Activated T-helper 1 cell treated with anti-CD3 and anti-CD28 coated beads, Interleukin-2, amount 50 U/mL, for 16 hours (primary cell): ENCODE measurements at places on chromosomes 12 and 14.

DNA sequence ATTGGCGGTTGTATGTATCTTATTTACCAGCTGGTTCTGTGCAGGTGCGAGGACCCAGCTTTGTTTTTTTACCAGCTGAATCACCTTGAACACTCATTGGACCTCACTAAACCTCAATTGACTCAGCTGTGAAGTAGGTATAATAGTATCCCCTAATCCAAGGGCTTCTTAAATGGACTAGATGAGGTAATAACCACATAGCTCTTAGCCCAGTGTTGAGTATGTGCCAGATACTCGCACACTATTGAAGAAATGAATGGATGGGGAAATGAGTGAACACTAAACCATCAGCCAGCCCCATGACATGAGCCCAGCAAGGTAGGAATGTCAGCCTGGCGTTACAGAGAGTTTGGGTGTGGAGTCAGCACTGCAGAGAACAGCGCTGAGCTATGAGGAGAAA, 79.7 kb downstream of the RIMBP2 start:
- DNase-seq = no peak

- no peak for DNase-seq
These were observed 109.5 kb upstream of the ARHGAP5 start for GRCh38 chr14:31967669-31967975.

DNA sequence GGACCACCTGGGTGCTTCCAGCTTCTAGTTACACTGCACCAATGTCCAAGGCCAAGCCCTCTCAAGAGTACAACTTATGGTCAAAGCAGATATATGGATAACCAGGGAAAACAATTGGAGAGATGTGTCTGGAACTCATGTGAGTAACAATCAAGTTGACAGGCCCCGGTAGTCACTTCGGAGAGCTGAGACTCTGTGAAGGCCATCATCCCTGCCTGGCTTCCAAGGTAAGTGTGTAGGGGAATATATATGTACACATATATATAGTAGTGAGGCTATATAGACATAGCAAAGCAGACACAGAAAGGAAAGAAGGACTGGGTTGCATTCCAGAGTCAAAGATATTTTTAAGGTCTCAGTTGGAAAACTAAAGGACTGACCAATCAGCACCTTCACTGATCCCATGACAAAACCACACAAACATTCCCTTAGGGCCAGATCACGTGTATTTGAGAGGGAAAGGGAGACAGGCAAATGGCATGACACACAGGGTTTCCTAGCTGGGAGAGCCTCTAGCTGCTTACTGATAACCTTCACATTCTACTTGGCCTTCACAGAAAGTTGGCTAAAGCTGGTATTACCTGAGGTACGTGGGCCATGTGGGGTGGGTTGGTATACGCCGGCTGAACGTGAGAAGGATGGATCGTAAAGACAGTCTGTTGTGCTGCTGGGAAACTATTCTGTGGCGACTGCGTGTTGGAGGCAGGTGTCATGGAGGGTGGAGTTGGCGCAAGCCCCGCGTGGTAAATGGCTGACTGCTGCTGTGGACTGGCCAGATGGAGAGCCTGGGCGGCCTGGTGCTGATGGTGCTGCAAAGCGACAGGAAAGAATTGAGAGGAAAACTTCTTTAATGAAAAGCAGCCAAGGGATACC, 50.0 kb downstream of the SH2B3 start:
- no peak for DNase-seq

DNA sequence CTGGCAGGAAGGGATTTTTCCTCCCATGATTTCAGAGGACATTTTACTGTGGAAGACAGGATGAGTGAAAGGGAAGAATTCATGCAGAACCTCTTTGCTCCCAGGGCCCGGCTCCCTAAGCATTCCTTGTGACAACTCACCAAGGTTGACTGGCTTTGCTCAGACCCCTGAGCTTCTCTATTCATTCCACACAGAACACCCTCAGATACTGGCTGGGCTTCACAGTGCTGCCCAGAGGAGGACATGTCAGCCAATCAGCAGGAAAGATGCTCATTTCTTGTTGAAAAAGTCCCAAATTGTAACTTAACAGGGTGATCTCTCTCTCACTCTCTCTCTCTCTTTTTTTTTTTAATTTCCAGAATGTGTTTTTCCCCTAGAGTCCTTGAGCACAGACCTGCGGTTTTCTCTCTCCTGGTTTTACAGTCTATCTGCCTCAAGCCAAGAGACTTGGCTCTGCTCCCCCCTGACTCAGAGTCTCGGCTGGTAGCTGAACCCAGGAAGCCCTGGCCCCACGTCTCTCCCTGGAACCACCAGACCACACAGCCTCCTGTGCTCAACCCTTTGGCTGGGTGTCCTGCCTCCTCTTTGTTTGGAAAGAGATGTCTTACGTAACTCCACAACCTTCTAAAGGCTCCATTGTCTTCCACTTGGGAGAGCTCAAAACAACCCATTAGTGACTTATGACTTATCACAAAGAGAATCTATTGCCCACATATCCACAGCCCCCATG, 43.9 kb downstream of the SSPN start:
- DNase-seq = no peak

- DNase-seq = no peak
These were observed 40.7 kb downstream of the PLCZ1 start for GRCh38 chr12:18696971-18697602.

- no peak for DNase-seq
These were observed 281.6 kb upstream of the NPAS3 start for GRCh38 chr14:32657081-32657480.

- DNase-seq = no peak
These were observed 1.7 kb downstream of the YY1 start for GRCh38 chr14:100240668-100241032.

DNA sequence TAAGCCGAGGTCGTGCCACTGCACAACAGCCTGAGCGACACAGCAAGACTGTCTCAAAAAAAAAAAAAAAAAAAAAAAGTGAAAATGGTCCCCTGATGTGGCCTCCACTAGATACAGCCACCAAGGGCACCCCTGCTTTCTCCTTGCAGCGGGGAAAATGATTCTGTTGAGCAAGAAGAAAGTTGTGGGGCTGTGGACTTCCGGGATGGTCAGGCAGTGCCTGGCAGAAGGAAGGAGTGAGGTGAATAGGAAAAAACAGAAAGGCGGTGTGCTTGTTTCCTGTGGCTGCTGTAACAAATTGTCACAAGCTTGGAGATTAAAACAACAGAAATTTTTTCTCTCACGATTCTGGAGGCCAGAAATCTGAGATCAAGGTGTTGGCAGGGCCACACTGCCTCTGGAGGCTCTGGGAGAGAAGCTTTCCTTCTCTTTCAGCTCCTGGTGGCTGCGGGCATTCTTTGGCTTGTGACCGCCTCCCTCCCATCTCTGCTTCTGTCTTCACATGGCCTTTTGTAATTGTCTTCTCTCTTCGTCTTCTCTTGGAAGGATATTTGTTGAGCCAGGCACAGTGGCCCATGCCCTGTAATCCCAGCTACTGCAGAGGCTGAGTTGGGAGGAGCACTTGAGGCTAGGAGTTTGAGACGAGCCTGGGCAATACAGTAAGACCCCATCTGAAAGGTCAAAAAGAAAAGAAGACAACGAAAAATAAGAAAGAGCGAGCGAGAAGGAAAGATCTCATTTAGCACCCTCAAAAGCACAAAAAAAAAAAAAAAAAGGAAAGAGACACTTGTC, 116.6 kb upstream of the MED13L start:
- DNase-seq = no peak

GRCh38 chr12:116137318-116137717, 140.2 kb downstream of the MED13L start:
- DNase-seq = no peak

- no peak for DNase-seq
These were observed 274.1 kb downstream of the ADAMTS20 start for GRCh38 chr12:43277651-43278540.

GRCh38 chr14:76917745-76918255, 91.6 kb downstream of the LRRC74A start:
- no peak for DNase-seq

- no peak for DNase-seq
These were observed 226.0 kb upstream of the PDE3A start for GRCh38 chr12:20142316-20142715.

- no peak for DNase-seq
These were observed 15.8 kb upstream of the STAB2 start for GRCh38 chr12:103571286-103571685.

GRCh38 chr14:85222341-85222740, 307.6 kb upstream of the FLRT2 start:
- no peak for DNase-seq

GRCh38 chr12:4535092-4535491, 3.6 kb upstream of the RAD51AP1 start:
- no peak for DNase-seq

DNA sequence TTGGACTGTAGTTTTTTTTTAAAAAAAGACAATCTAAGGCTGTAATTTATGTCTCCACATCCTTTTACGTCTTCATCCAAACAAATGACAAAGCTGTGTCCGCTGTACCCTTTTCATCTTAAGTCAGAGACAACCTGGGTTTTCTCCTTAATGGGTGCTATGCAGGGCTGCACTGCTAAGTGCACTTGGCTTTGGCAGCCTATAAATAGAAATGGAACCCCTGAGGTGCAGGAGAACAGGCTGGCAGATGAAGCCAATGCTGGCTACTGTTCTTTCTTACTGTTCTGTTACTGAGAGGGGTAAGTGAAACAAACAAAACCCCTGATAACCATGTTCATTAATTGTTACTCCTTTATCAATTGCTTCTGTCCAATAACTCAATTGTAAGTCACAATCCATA, 47.1 kb upstream of the KICS2 start:
- DNase-seq = no peak

GRCh38 chr14:32808644-32809043, 130.0 kb upstream of the NPAS3 start:
- no peak for DNase-seq

- DNase-seq = no peak
These were observed 188.1 kb downstream of the SNAPC1 start for GRCh38 chr14:61950340-61950739.

- no peak for DNase-seq
These were observed 105.3 kb upstream of the GSC start for GRCh38 chr14:94875256-94875655.

DNA sequence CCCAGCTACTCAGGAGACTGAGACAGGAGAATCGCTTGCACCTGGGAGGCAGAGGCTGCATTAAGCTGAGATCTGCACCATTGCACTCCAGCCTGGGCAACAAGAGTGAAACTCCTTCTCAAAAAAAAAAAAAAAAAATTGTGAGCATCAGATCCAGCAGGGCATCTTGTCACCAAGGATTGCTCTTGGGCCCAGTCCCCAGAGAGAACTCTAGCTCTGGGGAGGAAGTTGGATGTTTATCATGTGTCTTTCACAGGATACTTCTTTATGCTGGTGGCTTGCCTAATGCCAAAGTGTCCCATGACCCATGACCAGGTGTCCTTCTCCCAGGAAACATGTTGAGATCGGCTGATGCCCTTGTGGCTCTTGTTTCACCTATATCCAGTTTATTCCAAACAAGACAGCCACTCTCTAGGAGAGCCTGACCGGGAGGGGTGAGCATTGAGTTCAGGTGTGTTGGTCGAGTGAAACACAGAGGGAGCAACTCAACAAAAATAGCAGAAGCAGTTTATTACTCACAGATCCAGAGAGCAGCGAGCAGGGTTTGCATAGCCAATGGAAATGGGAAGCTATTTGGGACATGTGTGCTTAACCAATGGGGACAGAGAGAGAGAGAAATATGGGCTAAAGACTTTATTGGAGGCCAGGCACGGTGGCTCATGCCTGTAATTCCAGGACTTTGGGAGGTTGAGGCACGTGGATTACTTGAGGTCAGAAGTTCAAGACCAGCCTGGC, 6.6 kb upstream of the TCHP start:
- DNase-seq = no peak

DNA sequence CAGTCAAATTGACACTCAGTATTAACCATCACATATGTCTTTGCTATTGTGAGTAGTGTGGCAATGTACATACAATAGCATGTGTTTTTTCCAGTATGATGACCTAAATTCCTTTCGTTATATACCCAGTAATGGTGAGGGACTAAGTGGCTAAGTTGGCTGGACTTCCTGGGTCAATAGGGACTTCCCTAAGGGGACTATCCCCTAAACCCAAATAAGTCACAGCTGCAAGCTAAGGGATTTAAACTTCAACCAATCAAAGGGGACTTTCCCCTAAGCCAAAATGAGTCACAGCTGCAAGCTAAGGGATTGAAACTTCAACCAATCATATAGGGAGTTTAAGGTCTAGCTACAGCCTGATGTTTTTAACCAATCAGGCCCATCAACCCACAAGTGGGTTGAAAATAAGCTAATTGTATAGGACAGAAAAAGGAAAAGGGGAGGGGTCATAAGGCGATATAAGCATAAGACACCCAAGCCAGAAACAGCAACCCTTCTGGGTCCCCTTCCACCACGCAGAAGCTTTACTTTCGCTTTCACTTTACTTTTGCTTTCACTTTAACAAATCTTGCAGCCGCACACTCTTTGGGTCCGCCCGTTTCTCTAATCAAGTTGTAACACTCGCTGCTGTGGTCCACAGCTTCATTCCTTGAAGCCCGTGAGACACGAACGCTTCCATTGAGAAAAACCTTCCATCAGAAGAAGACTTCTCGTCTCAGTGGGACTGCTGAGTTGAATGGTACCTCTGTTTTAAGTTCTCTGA, 404.4 kb downstream of the FLRT2 start:
- DNase-seq = peak; percentile 30

- no peak for DNase-seq
These were observed 24.1 kb downstream of the AHNAK2 start for GRCh38 chr14:104953896-104954656.

- no peak for DNase-seq
These were observed 35.4 kb downstream of the DMAC2L start for GRCh38 chr14:50347521-50347920.

DNA sequence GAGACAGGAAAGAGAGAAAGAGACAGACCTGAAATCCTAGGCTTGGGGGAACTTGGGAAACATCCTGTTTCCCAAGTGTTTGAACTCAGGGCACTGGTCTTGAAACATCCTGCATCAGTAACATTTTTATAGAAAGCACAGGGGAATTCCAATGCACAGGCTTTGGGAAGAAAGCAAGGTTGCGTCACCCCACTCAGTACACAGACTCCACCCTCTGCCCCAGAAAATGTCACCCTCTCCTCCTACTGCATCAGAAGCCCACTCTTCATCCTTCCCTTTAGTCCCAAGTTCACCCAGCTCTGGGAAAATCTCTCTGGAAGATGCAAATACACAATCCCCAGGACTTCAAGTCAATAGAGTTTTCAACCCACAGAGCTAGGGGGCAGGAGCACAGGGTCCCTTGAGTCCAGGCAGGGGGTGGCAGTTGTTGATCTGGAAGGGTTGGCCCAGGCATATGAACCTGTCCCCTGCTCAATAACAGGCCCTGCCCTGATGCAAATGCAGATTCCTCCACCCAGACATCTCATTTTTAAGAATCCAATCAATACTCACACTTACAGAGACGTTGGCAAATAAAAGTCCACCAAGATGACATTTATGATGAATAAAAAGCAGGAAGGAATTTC, 1.7 kb downstream of the RDH16 start:
- no peak for DNase-seq

GRCh38 chr14:39582028-39582654, 149.9 kb upstream of the FBXO33 start:
- DNase-seq = no peak

- DNase-seq = no peak
These were observed 26.3 kb downstream of the NKX2-1 start for GRCh38 chr14:36493761-36494160.
